ENCODE measurements at places on chromosomes 6 and 20.

GRCh38 chr6:153729189-153729588, 309.9 kb upstream of the OPRM1 start:
- DNase-seq: no peak

- DNase-seq: peak; percentile 36
Measured at GRCh38 chr6:167898673-167899311, 72.1 kb downstream of the AFDN start.

GRCh38 chr6:152748843-152749242, 1.8 kb upstream of the VIP start:
- DNase-seq: no peak

- DNase-seq: peak; percentile 3
Measured at GRCh38 chr6:127190552-127190951, 72.1 kb downstream of the RSPO3 start.

Data from activated CD4-positive, alpha-beta T cell treated with anti-CD3 and anti-CD28 coated beads, Interleukin-2, Interleukin-6, amounts not matched to agents 100 ng/mL and 50 ng/mL, durations not matched to agents 16 hours and 8 hours (primary cell).